Activated CD4-positive, alpha-beta T cell treated with anti-CD3 and anti-CD28 coated beads, Interleukin-2, amount 50 U/mL, for 16 hours (primary cell): ENCODE measurements at places on chromosomes 13 and 19.

DNA sequence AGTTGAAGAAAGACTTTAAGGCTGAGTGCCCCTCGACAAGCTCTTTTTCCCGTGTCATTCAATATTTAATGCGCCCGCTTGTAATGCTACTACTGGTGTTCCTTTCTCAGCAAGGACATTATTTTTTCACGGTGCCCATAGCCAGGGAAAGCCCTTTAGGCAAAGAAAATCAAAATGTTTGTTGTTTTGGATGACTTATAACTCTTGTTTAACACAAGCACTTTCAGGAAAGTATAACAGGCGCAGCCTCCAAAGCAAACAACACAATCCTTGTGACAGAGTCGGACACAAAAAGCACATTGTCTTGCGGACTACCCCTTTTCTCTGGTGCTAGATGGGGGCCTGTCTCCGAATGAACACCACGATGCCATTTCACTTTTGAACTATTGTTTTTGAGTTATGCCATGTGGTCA is 12.4 kb downstream of the ZIC5 start:
- no peak for DNase-seq

GRCh38 chr13:63902141-63902540 is 2486.5 kb upstream of the PCDH20 start:
- DNase-seq: no peak

- no peak for DNase-seq
Observed at GRCh38 chr13:84651705-84652104, 769.4 kb upstream of the SLITRK1 start.

GRCh38 chr13:23349161-23349897 is 84.2 kb downstream of the SACS start:
- DNase-seq: no peak

GRCh38 chr13:23736541-23736940 is 152.7 kb downstream of the MIPEP start:
- no peak for DNase-seq

- no peak for DNase-seq
Observed at GRCh38 chr13:26618726-26619125, 61.2 kb downstream of the WASF3 start.

- DNase-seq: no peak
Observed at GRCh38 chr13:102470283-102470917, 68.6 kb upstream of the FGF14 start.

DNA sequence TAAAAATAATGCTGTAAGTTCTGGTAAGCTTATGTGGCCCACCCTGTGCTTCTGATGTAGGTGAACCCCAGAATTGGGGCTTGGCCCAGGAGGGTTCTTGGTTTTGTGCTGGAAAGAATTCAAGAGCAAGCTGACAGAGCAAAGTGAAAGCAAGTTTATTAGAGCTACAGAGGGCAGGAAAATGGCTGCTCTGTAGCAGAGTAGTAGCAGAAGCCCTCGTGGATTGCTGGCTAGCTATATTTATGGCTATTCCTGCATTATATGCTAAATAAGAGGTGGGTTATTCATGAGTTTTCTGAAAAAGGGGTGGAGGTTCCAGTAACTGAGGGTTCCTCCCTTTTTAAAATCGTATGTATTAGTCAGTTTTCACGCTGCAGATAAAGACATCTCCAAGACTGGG is 20.6 kb upstream of the ZNF599 start:
- no peak for DNase-seq

- DNase-seq: no peak
Observed at GRCh38 chr19:7376151-7376852, 27.6 kb downstream of the ARHGEF18 start.

GRCh38 chr13:79447141-79447540 is 33.8 kb upstream of the NDFIP2 start:
- DNase-seq: no peak

DNA sequence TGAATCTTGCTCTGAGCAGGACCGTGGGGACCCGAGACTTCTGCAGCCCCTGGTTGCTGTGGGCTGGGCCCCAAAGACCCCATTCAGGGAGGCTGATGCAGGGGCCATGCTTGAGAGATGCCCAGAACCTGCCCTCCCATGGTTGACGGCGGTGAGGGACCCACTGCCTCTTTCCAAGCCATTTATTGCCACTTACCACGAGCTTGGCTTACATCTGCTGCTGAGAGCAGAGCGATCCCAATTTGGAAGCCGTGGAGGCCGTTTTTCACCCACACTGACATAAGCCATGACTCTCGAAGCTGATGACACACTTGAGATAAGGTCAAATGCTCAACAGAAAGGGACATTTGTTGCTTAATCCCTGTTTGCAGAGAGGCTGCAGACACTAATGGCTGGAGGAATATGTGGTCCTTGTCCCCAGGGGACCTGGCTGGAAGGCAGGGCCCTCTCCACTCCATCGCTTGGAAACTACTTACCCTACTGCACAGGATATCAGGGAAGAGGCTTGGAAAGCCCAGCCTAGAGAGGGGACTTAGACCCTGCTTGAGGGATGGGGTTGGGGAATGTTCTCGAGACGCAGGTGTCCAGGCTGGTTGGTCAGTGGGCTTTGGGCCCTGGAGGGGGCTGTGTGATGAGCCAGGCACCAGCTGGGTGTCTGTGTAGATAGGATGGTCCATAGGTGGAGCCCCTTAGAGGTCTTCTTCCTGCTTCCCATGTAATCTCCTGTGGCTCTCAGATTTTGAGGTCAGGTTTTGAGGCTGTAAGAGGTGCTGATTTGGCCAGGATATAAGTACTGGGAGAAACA is 15.3 kb downstream of the ZNF536 start:
- DNase-seq: no peak

DNA sequence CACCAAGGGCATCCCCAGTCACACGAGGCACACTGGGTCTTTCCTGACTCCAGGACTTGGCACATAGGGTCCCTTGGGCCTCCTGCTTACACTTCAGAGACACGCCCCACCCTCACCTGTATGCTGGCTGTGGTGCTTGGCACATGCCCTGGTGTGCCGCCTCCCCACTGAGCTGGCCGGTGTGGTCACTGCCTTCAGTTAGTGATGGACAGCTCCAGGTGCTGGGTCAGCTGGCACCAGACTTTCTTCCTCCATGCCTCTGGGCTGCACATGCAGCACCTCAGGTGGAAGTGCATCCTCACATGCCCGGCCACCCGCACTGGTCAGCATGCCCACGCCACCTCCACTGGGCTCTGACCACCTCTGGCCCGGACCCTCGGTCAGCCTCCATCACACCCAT is 52.9 kb downstream of the KLF2 start:
- DNase-seq: no peak

- peak; percentile 12 for DNase-seq
Observed at GRCh38 chr19:24060687-24061356, 26.2 kb upstream of the ZNF254 start.

DNA sequence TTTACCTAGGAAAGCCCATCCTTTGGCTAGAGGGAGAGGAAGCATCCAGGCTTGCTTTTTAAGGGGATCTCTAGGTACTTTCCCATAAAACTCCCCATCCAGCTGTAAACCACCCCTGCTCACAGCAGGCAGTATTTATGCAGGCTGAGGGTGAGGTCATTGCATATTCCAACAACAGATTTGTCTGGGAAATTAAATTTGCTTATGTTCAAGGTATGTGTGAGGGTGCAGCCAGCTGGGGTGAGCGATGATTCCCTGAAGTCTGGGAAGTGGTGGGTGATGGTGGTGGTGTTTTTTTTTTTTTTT is 96.3 kb upstream of the C1QTNF9B start:
- no peak for DNase-seq

DNA sequence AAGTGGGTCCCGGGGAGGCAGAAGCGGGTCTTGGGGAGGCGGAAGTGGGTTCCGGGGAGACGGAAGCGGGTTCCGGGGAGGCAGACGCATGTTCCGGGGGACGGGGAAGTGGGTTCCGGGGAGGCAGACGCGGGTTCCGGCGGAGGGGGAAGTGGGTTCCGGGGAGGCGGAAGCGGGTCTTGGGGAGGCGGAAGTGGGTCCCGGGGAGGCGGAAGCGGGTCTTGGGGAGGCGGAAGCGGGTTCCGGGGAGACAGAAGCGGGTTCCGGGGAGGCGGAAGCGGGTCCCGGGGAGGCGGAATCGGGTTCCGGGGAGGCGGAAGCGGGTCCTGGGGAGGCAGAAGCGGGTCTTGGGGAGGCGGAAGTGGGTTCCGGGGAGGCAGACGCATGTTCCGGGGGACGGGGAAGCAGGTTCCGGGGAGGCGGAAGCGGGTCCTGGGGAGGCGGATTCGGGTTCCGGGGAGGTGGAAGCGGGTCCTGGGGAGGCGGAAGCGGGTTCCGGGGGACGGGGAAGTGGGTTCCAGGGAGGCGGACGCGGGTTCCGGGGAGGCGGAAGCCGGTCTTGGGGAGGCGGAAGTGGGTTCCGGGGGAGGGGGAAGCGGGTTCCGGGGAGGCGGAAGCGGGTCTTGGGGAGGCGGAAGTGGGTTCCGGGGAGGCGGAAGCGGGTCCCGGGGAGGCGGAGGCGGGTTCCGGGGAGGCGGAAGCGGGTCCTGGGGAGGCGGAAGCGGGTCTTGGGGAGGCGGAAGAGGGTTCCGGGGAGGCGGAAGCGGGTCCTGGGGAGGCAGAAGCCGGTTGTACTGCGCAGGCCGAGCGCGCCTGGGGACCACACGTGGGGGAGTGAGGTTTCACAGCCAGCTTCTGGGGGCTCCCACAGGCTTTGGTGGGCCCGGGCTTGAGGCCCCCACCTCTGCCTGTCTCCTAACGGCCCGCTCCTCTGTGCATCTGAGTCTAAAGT is 2.5 kb downstream of the SHC2 start:
- no peak for DNase-seq

DNA sequence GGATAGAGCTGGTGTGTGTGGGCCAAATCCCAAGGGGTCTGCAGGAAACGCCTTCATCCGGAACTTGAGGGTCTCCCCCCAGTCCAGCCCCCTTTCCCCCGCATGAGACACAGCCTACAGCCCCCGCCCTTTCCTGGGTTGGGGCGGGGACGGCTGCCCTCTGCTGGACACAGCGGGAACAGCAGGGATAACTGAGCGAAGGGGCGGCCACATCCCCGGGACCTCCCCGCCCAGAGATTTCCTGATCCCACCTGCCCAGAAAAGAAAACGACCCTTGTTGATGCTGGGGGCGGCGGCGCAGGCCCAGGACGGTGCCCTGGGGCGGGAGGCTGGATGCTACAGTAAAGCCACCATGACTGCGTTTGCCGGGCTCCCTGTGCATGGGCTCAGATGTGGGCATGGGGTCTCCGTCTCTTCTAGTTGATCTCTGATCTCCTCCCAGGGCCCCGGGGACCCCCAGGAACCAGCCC is 14.2 kb downstream of the ONECUT3 start:
- DNase-seq: peak; percentile 48

GRCh38 chr13:78420814-78421213 is 182.5 kb downstream of the POU4F1 start:
- DNase-seq: no peak

DNA sequence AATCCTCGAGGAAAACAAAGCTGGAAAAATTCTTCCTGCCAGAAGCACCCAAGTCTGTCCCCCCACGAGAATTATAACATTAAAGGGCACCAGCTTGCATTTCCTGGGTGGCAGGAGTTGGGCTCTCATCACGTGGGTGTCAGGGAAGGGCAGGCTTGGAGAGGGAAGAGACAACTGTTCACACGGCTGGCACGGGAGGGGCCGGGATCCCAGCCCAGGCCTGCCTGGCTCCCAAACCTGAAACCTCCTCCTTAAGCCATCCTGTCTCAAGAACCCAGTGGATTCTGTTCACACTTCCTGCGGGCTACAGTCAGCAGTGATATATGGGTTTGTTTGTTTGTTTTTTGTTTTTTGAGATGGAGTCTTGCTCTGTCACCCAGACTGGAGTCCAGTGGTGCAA is 12.2 kb downstream of the GRIK5 start:
- no peak for DNase-seq

GRCh38 chr19:782185-782877 is 14.9 kb upstream of the PTBP1 start:
- DNase-seq: no peak

GRCh38 chr19:18746401-18747325 is 44.4 kb downstream of the COMP start:
- no peak for DNase-seq

DNA sequence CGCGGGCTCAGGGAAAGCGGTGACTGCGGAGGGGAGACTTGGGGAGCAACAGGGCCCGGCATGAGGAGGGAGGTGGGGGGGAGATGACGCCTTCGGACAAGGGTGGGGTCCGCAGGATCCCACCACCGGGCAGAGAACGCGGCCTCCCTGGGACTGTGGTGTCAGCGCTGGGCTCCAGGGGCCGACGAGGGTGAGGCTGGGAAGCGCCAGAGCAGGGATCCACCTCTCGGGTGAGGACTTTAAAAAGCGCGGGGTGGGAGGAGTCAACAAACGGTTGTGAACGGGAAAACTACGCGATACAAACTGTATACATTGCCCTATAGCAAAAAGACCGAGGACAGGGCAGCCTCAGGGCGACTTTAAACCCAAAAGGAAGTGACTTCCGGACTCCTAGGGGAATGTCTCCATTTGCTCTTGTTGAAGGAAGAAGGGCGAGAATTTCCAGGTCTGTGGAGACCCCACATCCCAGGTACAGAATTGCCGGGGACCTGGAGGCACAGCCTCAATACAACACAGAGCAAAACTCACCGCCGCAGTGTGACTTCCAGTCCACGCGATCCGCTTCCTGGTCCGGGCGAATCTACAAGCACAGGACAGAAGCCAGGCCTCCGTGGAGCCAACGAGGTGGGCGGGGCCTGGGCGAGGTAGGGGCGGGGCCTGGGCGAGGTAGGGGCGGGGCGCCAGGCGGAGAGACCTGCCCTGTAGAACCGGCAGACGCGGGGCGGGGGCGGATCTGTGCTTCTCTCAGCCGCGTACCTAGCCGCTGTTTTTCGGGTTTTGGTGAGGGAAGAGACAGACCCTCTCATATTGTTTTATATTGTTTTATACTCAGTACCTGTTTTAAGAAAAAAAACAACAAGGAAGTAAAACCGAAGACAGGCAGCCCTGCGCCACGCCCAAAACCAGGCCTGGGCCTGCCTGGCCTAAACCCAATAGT is at the start of gene ZNF888:
ZNF888 (minus strand) TSS at position 588 of the 937 bp plus-strand sequence. CDS start 5,555 bp downstream, outside the sequence.
- peak; percentile 56 for DNase-seq

GRCh38 chr19:43667876-43668405 is 2.0 kb downstream of the PLAUR start:
- no peak for DNase-seq

GRCh38 chr19:20776083-20777076 is at the start of gene ZNF66:
ZNF66 (plus strand) TSS chr19:20776304; CDS start chr19:20776448, 144 bp downstream.
- peak; percentile 96 for DNase-seq

- no peak for DNase-seq
Observed at GRCh38 chr19:2057484-2058469, 6.7 kb upstream of the MKNK2 start.

- peak; percentile 39 for DNase-seq
Observed at GRCh38 chr19:7013678-7014077, 7.6 kb downstream of the MBD3L2B start.
